ENCODE measurements at places on chromosomes 3 and 15.

DNA sequence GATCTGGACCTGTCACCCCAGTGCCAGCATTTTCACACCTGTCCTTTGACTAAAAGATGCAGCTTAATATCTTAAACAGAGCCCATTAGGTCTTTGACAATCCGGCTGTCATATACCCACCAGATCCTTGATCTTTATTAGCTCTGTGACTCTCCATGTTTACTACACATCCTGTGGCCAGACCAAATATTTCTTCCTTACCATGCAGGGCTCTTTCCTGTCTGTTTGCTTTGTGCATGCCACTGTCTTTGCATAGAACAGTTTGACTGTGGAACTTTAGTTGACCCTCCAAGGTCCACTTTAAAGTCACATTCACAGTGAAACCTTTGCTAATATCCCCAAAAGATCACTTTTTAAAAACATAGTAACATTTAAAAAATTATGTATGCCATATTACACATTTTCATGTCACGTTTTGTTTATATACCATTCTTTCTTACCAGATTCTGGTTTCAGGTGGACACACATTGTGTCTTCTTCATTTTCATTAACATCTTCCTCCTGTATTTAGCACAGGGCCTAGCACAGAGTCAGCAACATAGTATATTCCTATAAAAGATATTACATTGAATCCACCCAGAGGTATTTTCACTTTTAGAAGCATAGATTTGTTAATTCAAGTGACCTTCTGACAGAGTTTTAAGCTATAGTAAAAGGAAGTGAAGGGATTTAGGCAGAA, 95.8 kb downstream of the RAP2B start:
- no peak for DNase-seq

- DNase-seq: no peak
Observed at GRCh38 chr3:49255112-49255511, 21.9 kb downstream of the C3orf62 start.

DNA sequence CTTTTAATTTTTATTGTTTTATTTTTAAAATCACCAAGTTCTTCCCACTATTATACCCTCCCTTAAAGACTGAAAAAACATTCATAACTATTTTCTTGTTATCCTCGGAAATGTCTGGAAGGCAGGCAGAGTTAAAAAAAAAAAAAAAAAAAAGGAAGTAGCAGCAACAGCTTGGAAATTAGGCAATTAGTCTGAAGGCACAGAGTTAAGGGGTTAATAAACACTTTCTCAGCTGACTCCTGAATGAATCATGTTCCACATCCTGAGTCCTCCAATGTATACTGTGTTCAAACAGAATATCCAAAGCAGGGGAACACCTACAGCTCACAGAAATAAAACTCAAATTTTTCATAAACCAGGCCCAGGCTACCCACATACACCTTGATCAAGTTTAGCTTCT, 5.8 kb downstream of the HEXA start:
- no peak for DNase-seq

DNA sequence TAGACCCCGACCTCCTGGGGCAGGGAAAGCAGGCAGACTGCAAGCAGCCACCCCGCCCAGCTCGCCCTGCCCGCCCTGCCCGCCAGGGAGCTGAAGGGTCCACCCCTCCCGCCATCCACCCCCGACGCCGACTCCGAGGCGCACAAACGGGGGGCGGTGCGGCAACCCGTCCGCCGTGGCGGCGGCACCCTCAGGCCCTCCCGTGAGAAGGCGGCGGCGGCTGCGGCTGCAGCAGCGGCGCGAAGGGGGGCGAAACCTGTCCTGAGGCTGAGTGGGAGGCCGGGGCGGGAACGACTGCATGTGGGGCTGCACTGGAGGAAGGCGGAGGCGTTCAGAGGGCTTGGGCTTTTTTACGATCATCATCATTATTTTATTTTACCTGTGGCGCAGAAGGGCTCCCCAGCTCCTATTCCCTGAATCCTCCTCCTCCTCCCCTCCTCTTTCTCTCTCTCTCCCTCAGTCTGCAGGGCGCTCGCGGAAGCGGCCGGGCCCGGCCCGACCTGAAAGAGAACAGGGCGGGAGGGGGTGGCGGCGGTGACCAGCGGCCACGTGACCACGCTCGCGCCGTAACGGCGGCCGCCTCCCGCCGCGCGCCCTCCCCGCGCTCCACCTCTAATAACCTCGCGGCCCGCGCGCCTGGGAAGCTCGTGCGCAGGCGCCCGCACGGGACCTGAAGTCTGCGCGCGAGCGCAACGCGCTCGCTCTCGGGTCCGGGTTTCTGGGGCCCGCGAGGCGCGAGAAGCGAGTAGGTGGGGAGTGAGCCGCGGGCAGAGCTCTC, at the start of gene TBC1D5:
Gene TBC1D5, minus strand, starts transcription at position 530 of the 778 bp plus-strand sequence. CDS start 234,061 bp downstream, outside the sequence.
- DNase-seq: peak; percentile 97

DNA sequence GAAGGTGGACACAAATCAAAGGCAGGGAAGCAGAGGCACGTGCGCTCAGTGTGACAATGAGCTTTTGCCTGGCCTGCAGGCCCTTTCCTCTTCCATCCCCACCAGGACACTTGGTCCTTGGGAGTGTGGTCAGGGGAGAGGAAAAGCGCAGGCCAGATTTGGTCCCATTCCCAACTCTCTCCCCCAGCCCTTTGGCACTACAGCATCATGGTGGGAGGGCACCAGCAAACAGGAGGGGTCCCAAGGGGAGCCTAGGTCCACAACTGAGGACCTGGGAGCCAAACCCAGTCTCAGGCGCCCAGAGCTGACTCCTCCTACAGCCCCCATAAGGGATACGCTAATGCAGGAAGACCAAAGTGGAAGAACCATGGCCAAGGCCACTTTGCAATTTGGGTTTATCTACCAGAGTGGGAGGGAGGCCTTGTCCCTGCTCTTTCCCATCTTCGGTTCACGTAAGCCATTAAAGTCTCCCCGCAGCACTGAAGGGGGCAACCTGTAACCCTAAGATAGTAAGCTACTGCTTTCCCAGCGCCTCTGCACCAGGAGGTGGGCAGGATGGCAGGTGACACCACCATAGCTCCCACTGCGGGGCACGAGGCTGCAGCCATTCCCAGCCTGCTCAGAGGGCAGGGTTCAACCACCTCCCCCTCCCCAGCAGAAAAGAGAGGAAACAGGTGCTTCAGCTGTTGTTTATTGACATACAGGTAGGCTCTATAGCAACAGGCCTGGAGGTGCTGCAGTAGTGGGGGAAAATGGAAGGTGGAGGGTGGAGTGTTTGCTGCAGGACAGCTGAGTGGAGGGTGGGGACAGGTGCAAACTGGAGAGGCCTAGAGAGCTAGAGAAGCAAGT, 993 bp upstream of the GRAMD2A start:
- DNase-seq: no peak

GRCh38 chr3:123229145-123229544, 27.4 kb downstream of the SEC22A start:
- DNase-seq: peak; percentile 13

DNA sequence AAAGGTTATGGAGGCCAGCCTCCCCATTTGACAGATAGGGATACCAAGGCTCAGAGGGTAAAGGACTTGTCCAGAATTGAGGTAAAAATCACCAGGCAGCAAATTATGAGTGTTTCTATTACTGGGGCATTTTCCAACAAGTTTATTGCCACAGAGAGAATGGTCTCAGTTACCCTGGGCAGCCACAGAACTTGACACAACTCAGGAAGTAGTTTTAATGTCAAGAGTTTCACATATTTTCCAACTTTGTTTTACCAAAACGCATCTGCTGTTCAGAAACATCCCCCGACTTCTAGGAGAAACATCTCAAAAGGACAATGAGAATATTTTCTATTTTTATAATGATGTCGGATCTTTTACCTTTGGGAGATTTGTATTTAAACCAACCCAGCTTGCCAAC, 107.5 kb upstream of the MRPS22 start:
- DNase-seq: no peak

All from SW 1271 (cell line).